ENCODE measurements at places on chromosomes 2 and 18.

GRCh38 chr18:48333563-48333962, 75.6 kb downstream of the ZBTB7C start:
- DNase-seq = no peak

DNA sequence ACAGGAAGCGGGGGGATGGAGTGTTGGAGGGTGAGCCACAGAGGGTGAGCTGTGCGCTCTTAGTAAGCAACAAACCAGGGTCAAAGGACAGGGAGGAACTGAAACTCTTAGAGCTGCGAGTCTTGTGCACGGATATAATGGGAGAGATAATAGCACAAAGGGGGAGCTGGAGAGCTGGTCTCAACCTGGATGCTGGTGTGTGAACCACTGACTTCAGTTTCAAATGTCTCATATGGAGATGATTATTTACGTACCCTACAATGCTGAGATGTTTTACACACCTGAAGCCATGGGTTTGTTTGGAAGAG, 35.9 kb downstream of the PTGR3 start:
- DNase-seq = no peak

DNA sequence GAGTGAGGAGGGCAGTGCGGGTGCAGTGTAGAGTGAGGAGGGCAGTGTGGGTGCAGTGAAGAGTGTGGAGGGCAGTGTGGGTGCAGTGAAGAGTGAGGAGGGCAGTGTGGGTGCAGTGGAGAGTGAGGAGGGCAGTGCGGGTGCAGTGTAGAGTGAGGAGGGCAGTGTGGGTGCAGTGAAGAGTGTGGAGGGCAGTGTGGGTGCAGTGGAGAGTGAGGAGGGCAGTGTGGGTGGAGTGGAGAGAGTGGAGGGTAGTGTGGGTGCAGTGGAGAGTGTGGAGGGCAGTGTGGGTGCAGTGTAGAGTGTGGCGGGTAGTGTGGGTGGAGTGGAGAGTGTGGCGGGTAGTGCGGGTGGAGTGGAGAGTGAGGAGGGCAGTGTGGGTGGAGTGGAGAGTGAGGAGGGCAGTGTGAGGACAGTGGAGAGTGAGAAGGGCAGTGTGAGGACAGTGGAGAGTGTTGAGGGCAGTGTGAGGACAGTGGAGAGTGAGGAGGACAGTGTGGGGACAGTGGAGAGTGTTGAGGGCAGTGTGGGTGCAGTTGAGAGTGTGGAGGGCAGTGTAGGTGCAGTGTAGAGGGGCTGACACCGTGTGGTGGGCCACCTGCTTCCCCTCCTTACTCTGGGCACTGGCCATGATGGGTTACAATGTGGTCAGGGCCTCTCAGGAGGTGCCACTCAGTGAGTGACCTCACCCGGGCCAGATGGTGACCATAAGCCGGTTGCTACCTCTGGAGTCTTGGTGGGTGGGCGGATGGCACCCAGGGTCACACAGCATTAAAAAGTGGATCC, 28.5 kb downstream of the INPP4A start:
- no peak for DNase-seq

- DNase-seq = no peak
Measured at GRCh38 chr18:68648191-68648590, 66.7 kb downstream of the TMX3 start.

DNA sequence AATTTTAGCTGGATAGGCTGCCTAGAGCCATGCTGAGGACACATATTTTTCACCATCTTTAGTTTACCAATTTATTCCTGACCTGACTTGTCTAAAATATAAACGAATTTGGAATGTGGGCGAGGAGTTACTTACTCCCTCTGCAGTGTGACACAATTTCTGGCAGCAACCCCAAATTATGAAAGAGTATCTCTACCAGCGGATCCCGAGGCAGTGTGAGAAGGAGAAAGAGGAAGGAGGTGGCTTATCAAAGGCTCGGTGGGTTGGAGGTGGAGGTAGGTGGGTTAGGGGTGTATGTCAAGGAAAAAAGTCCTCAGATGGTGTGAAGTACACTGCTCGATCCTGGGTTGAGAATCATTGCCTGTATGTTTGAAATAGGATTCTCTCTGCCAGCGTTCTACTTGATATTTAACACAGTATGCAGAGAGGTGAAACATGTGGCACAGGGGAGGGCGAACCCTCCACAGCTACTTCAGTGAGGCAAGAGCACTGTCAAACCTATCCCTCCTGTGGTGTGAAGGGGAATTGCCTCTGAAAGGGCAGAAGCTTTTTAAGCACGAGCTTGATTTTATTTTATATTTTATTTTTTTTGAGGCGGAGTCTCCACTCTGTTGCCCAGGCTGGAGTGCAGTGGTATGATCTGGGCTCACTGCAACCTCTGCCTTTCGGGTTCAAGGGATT, 76.0 kb downstream of the RFTN2 start:
- peak; percentile 58 for DNase-seq

- DNase-seq = no peak
Measured at GRCh38 chr2:218422403-218423086, 3.6 kb downstream of the VIL1 start.

GRCh38 chr2:228649447-228649846, 468.0 kb upstream of the SPHKAP start:
- DNase-seq = no peak

- DNase-seq = peak; percentile 76
Measured at GRCh38 chr2:70984576-70985282, 6.3 kb downstream of the ANKRD53 start.

GRCh38 chr18:48735681-48736255, 196.9 kb downstream of the CTIF start:
- DNase-seq = no peak

- no peak for DNase-seq
Measured at GRCh38 chr2:151544449-151544848, 134.7 kb downstream of the RIF1 start.

DNA sequence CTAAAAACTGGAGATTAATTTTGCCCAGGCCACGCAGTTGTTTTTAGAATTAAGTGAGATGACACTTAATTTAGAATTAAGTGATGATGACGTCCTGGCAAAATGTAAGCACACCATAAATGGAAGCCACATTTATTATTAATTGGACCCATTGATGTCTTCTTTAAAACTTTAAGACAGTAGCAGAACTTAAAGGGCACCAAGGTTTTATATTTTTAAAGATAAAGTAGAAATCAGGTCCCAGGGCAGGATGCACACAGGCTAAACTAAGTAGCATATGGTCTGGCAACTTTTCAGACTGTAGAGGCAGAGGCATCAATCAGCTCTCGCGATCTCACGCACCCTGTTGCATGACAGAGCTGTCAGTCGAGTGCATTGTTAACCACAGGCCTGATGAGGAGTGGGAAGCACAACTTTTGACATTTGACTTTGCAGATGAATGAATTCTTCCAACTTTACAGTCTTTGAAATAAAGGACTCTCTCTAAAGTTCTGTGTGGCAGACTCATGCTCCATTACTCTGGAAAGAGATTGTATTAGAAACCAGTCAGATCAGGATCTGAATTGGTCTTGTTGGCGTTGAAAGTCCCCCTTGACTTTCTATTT, 232.4 kb downstream of the CD226 start:
- no peak for DNase-seq

DNA sequence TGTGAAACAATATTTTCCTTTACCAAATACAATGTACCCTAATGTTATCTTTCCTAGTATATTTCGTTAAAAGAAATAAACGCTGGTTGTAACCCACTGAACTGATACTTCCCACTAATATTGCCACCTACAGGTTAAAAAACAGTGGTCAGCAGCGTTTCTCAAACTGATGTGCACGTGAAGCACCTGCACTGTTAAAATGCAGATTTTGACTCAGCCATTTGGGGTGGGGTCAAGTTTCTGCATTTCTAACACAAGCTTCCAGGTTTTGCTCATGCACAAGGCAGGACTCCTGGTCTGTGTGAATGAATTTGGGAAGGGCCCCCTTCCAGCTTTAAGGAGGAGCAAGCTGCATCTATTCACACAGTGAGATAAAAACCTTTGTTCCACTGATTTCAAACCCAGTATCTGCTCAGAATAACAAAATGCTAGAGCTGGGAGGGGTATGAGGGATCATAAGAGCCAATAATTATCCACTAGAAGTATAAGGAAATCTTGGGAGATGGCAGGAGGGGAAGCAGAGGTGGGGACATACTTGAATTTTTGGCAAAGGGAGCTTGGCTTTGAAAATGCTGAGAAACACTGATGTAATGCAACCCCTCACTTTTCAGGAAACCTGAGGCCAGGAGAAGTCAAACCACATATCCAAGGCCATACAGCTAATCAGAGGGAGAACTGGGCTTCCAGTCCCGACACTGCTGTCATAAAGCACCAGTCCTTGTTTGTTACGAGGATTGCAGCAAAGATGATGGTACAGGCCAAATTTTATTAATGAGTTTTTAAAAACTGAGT, 116.2 kb downstream of the RBMS1 start:
- no peak for DNase-seq

- peak; percentile 15 for DNase-seq
Measured at GRCh38 chr2:240563951-240564560, 3.9 kb downstream of the DUSP28 start.

DNA sequence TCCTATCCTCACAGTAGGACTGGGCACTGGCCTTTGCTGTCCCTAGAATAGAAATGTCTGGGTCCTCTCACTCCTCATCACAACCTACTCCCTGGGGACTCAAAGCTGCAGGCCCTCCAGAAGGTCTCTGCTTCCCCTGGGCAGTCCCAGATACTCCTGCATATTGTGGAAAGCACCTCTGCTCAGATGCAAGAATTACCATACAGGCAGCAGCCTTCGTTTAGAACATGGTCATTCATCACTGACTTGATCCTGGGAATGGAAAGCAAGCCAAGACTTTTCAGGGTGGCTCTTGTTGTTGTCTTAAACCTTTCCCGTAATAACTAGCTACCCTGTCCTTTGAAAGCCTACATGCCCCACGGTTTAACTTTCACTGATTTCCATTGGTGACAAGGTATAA, 53.1 kb upstream of the NPAS2 start:
- no peak for DNase-seq

DNA sequence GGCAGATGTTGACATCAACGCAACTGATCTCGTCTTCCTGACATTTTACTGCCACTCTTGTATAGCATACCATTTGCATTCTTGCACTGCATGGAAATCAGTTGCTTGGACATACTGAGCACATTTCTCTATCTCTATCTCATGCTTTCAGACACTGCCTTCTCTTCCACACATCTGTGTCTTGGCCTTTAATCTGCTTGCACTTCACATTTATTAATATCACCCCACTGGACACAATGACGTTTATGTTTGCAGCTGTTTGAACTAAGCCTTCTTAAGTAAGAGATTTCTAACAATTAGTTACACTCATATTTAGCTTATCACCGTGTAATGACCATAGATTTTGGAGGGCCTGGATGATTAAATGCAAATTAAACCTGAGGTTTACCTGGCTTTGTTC, 229.8 kb upstream of the CDH19 start:
- DNase-seq = no peak

- peak; percentile 11 for DNase-seq
Measured at GRCh38 chr2:238667008-238667407, 180.9 kb upstream of the TWIST2 start.

- DNase-seq = no peak
Measured at GRCh38 chr18:56575819-56576663, 62.4 kb downstream of the TXNL1 start.

DNA sequence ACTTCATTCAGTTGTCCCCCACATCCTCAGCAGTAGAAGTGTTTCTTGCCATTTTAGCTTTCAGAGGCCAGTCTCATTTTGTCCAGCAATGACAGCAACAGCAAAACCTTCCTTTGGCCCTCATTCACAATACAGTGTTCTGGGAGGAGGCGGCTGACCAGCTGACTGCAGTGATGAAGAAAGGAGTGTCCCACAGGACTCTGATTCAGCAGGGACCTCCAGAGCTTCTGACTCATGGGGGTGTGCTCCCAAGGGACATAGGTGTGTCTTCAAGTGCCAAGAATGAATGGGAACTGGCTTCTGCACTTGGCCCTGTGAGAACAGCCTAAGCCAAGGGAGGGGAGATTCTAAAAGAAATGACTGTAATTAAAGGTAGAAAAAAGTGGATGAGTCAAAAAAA, 147.0 kb upstream of the PELI1 start:
- no peak for DNase-seq

- no peak for DNase-seq
Measured at GRCh38 chr2:160399880-160400279, 93.7 kb downstream of the RBMS1 start.

DNA sequence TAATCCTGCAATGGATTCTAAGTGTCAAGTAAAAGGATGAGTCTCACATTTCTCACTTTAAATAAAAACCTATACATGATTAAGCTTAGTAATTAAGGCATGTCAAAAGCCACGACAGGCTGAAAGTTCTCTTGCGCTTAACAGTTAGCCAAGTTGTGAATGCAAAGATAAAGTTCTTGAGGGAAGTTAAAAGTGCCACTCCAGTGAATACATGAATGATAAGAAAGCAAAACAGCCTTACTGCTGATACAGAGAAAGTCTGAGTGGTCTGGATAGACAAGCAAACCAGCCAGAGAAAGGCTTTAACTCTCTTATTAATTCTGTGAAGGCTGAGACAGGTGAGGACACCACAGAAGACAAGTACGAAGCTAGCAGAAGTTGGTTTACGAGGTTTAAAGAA, 12.7 kb downstream of the THOC1 start:
- no peak for DNase-seq

DNA sequence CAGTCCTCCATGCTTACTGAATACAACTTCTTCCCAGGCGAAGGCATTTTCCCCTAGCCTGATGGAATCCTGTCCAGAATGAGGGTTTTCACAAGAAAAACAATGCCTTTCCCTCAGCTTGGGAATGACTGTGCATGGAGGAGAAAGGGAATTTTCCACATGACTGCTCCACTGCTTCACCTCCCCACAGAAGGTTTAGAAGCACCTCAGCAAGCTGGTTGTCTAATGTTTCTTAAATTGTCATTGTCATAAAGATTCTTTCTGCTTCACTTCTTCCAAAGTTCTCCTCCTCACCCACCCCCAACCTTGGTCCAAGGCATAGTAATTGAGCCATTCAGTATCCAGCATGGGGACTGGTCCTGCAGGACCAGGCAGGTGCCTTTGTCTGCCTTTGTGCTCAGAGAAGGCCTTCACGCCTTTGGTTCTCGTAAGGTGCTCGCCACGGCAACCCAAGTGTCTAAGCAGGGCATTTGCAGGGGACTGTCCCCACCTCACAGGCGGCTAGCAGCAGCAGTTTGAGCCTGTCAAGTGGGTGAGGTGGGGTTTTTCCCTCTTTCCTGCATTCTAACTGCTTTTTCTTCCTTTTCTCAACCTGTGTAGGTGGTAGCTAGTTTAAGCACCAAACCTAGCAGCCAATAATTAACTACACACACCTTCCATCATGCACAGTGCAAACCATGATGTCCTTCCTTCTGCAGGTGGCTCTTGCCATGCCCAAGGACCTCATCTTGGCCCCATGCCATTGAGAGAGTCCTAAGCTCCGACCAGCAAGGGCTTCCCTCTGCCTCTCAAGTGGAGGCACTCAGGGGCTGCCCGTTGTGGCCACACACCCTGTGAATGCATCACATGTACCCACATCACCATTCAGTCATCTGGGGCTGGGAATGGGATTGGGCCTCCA, 65.7 kb upstream of the BCL2L11 start:
- peak; percentile 26 for DNase-seq

DNA sequence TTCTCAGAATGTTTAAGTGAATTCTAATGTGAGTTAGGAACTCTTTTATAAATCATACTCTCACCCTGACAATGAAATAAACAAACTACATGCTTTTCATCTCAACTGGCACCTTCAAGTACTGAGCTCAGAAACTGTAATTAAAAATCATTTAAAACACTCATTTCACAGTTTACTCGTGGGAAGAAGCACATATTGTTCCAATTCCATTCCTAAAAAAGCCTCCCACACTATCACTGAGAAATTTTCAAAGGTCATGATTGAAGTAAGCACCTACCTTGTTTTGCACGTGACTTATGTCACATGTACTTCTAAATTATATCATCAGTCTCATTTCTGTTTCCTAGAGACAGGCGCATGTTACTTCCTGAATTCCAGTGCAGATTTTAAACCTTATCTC, 678.1 kb upstream of the SLC8A1 start:
- DNase-seq = no peak

Measured in islet precursor cell (in vitro differentiated cells).